Activated T-cell treated with anti-CD3 and anti-CD28 coated beads for 24 hours (primary cell): ENCODE measurements at places on chromosomes 4 and X.

- DNase-seq: no peak
These were observed 17.7 kb upstream of the XKRX start for GRCh38 chrX:100946299-100946927.

DNA sequence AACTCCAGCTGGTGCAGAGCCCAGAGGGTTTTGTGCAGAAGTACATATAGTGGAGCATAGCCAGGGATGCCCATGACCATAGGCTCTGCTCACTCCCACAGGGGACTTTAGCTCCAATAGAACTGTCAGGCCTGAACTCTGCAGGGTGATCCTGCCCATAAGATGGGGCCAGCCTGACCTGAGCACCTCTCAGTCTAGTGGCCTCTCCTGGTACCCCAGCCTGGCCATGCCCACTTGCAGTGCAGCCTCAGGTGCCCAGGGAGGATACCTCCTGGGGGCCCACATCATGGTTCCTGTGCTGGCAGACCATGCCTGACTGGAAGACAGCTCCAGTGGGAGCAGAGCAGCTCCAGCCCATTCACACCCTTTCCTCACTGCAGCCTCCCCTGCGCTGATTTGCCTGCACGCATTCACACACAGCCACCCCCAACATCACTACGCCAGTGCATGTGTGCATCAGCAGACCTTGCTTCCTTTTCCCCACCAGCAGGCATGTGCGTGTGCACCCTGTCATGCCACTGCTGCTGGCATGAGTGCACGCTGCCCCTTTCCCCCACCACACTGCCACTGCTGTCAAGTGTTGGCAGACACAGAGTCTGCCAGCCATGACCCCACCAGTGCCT, 53.0 kb upstream of the MMAA start:
- no peak for DNase-seq

GRCh38 chr4:178778496-178778895, 1336.3 kb upstream of the AGA start:
- DNase-seq: no peak

GRCh38 chr4:147201016-147201415, 255.4 kb upstream of the TTC29 start:
- DNase-seq: no peak

DNA sequence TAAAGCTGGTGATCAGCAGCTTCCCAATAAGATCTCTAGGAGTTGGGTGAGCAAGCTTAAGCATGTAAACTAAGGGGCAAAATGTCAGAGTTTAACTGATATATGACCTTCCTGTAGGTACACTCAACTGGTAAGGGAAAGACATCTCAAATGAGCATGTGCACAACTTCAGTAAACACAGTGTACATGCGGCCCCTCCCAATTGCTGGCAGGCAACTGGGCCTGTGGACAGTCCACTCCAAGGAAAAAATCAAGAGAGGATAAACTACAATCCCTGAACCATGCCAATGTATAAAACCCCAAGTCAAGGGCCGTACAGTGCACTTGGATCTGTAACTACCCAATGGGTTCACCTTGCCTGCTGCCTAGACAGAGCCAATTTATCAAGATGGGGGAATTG, 4.9 kb upstream of the NAA11 start:
- no peak for DNase-seq

DNA sequence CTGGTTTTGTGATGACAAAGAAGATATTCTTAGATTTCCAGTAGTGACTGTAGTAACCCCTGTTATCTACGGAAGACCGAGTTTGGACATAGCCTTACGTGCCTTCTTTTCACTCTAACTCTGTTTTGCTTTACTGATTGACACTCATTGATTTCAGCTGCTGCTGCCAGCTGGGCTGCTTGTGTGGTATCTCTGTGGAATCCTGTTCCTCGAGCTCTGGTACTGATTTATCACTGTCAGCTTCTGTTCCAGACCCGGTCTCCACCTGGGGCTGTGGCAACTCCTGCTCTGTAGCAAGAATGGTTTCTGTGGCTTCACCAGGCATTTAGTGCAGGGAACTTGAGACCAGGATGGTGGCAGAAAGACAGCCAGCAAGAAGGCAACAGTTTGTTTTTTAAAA, 24.6 kb upstream of the LAP3 start:
- no peak for DNase-seq

DNA sequence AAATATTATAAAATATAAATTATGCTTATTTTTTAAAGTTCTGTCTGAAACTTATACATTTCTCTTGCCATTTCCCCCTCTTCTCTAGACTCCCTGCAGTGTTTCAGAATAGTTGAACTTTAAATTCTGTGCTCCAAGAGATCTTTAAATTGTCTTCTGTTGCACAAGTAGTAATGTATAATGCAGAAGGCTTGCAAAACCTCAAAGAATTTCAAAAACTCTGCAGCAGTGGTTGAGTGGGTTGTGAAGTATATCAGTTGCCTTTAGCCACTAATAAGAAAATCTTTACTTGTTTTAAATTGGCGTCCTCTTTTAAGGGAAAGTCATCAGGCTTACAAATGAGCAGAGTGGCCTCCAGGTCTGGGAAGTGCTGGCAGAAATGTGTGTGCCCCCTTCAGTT, 1153.3 kb upstream of the PABPC4L start:
- DNase-seq: no peak

DNA sequence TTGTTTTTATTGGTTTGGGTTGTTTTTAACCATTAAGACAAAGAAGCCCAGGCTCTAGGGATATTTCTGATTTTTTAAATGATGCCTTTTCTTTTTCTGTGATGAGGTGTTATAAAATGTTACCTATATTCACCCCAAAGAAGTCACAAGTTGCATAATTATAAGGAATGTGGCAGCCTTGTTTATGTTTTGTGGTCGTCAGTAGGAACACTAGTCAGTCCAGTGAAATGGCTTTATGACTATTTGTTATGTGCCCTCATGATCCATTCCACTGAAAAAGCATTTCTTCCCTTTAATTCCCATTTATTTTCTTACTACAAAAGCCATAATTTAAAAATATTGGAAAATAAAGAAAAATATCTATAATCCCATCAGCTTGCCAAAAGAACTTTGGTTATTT, 34.4 kb downstream of the CC2D2A start:
- DNase-seq: no peak

DNA sequence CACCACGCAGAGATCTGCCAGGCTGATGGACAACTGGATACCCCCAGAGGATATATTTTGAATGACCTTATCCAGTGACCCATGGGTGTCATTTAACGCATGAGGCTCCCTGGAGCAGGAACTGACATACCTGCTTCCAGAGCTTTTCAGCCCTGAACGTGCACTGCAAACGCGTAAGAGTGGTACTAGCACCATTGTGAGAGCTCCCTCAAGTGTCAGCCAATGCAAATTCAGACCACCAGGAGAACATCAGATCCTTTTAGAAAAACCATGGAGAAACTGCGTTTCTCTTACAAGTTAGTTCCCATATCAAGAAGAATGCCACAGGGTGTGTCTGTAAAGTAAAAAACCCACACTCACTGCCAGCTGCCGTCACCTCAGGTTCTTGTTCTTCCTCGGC, 7.3 kb downstream of the TREX2 start:
- DNase-seq: no peak

GRCh38 chr4:22389240-22389870, 126.5 kb downstream of the ADGRA3 start:
- DNase-seq: peak; percentile 24

GRCh38 chrX:18873189-18873791, 110.6 kb downstream of the PHKA2 start:
- DNase-seq: no peak

- DNase-seq: no peak
These were observed 203.3 kb downstream of the OR13H1 start for GRCh38 chrX:131747173-131747572.

DNA sequence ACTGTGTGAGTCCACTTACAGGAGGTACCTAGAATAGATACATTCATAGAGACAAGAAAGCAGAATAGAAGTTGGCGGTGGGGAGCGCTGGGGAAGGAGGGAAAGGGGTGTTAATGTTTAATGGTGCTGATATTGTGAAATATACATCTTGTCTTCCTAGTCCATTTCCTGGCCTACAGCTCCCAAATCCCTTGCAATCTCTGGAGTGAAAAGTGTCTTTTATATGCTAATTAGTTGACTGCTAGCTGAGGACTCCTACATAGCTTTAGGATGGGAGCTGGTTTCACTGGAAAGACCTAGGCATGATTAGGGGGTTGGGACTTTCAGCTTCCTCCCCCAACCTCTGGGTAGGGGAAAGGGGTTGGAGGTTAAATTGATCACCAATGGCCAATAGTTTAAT, 36.0 kb downstream of the FUNDC1 start:
- DNase-seq: no peak

DNA sequence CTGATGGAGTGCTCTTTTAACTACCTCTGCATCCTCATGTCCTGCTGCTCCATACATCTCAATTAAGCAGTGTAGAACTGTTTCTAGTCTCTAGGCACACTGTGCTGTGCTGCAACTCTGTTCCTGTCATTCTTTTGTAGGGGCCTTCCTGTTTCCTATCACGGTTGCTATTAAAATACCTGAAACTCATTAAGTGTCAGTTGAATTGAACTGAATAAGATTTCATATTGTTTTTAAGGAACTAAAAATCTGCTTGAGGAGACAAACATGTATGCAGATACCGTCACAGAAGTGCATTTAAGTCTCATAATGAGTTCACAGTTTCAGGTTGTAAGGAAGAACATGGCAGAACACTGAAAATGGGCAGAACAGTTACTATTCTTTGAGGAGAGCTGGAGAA, 170.1 kb downstream of the LARP7 start:
- no peak for DNase-seq

GRCh38 chr4:31194823-31195222, 474.7 kb downstream of the PCDH7 start:
- DNase-seq: no peak

DNA sequence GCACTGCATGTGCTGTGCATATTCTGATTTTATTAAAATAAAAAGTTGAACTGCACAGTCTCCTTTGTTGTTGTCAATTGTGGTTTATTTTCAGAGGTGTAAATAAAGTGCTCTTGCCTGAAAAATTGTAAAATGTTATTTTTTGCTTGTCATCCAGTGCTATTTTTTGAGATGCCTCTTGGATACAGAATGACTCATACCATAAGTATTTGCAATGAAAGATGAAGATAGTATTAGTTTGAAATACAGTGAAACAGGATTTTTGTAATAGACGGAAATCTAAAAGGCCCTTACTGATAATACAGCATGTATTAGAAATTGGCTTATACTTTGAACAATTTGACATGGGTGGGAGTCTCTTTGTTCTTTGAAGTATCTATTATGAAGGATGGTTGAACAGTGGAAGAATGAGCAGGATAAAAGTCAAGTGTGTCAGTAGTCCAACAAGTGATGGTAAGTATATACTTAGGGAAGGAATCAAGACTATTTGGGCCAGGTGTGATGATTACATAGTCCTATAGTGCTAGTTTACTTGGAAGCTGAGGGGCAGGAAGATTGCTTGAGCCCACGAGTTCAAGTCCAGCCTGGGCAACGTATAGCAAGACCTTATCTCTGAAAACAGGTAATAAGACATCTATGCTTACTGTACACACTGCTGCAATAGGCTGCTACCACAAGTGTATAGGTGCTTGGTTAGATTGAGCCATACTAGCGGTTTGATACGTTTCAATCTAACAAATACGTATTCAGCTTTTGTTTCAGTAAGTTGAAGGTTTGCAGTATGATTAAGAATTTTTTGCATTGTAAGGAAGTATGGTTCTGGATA, 16.4 kb downstream of the DDX3X start:
- DNase-seq: no peak

- no peak for DNase-seq
These were observed 69.5 kb downstream of the AASDH start for GRCh38 chr4:56317749-56318148.

- DNase-seq: no peak
These were observed 254.4 kb downstream of the NPFFR2 start for GRCh38 chr4:72286185-72286584.

GRCh38 chrX:100659431-100660137, 15.6 kb downstream of the SRPX2 start:
- DNase-seq: no peak

GRCh38 chr4:142475663-142476062, 370.4 kb downstream of the INPP4B start:
- no peak for DNase-seq

GRCh38 chr4:168612450-168613135, 115.7 kb downstream of the PALLD start:
- no peak for DNase-seq

DNA sequence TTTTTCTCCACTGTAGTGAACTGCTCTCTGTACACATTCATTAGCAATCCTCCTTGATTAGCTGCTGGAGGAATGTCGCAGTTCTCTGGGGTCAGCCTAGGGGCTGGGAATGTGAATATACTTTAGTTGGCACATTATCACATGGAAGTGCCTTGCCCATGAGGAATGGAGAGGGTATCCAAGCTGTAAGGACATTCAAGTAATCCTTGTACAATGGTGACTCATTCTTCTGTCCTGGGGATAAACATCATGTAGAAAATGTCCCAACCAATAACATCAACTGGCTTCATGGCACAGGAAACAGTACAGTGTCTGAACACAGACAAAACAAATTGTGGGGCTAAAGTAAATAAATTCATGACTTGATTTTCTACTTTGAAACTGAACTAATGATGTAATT, 147.1 kb downstream of the GLRA2 start:
- DNase-seq: no peak

GRCh38 chrX:13754765-13755164, 20.2 kb downstream of the OFD1 start:
- DNase-seq: no peak

DNA sequence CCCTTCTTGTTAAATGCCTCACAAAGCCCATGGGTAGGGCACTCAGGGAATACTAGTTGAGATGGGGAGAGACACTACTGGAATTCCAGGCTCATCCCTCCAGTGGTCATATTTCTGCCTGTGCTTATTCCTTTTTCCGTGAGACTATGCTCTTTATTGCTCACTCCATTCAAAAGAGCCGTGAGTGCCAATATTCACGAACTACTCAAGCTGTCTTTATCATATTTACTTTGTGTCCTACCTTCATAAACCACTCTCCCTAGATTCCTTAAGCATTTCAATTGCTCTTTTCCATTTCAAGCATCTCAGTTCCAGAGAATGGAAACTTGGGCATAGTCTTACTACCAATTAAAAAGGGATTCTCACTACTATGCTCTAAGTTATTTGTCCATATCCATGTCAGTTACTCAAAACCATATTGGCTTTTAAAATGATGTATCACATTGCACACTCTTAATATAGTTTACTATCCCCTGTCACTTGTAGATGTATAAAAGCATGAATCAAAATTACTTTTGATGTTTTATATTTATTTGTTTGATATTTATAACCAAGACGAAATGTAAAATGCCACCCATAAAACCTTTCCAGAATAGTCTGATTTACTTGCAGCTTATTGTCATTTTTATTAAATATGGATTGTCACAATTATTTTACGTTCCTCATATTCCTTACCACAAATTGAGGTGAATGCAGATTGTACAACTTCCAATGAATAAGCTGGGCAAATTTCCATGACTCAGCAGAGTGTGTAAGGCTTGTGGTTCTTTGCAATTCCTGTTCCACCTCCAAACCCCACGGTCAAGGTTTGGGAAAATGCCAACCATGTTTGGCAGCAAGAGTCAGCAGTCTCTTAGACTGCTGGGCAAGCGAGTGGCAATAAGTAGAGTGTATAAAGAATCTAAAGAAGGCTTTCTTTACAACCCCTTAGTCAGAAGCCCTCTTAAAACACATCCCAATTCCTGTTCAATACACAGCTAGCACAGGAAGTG, 24.4 kb downstream of the ENOX2 start:
- no peak for DNase-seq
